ENCODE measurements at places on chromosomes 3 and 15.

- DNase-seq: peak; percentile 87
These were observed 1.0 kb upstream of the IGF2BP2 start for GRCh38 chr3:185825639-185826481.

- no peak for DNase-seq
These were observed 792.6 kb downstream of the NAALADL2 start for GRCh38 chr3:175651716-175652115.

- no peak for DNase-seq
These were observed 30.3 kb downstream of the TCF12 start for GRCh38 chr15:56948764-56949101.

DNA sequence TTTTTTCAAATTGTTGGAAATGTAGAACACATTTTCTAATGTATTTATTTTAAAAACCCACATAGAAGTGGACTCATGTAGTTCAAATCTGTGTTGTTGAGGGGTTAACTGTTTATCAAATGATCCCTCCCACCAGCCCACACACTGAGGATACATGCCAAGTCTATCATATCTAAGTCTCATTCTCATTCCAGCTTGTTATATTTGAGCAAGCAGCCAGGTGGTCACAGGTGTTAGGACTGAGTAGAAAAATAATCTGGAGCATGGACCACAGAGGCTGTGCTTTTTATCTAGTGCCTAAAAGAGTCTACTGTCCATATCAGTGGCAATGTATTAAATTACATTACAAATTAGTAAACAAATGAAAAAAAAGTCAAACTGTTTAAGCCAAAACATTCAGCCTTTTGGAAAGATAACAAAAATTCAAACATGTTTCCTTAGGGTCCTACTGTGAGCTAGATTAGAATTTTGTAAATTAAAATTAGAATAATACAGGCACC is 20.7 kb upstream of the SPESP1 start:
- no peak for DNase-seq

DNA sequence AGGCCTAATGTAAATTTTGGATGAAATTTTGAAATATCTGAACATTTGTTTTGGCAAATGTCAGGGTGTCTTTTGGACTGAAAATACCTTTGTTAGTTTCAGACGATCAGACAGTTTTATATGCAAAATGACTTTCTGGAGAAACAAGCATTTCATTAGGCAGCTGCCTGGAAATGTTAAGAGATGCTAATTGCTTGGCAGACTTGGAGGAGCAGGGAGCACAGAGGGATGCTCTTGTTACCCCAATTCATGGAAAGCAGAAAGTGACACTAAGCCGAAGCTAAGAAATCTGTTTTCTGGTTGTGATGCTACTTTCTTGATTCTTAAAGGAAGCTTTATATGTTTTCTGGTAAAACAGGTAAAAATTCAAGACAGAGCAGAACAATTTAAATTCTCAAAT is 204.3 kb upstream of the GBE1 start:
- no peak for DNase-seq
